ENCODE measurements at places on chromosomes 2 and 18.

DNA sequence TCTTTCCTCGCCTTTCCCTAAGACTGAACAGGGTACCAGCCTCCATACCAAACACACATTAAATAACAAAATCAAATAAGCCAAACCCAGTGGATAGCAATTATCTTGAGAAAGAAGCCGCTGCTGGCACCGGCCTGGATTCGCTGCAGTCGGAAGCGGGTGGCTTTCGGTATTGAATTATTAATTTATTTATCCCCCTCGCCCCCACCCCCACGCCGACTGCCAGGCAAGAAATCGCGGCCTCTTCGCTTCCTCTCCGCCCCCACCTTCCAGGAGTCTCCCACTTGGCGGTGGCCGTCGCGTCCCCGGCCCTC, 370 bp upstream of the ZNF804A start:
- no peak for DNase-seq

GRCh38 chr2:226782092-226782713, 17.4 kb downstream of the IRS1 start:
- DNase-seq = peak; percentile 93

DNA sequence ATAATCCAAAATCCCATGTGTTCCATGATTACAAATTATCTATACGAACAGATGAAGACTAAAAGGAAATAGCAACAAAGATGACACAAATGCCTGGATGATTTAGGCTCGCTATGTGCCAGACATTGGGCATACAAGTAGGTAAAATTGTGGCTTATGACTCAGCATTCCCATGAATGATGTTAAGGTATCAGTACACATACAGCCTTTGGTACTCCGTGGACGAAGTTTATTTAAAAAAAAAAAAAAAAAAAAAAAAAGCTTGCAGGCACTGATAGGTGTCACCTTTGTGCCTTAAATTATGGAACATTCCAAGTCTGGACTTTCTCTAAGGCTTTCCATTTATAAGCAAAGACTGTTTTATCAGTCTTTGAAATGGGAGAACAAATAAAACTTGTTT, 2.7 kb downstream of the CHAC2 start:
- DNase-seq = no peak

DNA sequence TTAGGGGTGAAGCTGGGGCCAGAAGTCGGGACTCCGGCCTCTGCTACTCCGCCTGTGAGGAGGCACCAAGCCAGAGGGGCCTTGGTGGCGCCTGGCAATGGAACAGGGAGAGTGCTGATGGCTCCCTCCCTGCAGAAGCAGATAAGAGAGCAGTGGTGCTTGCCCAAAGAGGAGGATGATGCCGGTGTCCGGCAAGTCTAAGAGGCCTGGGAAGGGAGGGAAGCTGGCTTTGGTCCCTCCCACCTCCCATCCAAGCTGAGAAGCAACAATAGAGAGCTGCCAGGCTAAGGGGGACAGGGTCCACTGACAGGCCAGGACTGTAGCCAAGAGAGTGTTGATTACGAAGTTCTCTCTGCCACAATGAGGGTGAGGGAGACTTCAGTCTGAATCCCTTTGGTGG, 479.5 kb downstream of the TNS1 start:
- no peak for DNase-seq
